ENCODE measurements at places on chromosomes 1 and 21.

DNA sequence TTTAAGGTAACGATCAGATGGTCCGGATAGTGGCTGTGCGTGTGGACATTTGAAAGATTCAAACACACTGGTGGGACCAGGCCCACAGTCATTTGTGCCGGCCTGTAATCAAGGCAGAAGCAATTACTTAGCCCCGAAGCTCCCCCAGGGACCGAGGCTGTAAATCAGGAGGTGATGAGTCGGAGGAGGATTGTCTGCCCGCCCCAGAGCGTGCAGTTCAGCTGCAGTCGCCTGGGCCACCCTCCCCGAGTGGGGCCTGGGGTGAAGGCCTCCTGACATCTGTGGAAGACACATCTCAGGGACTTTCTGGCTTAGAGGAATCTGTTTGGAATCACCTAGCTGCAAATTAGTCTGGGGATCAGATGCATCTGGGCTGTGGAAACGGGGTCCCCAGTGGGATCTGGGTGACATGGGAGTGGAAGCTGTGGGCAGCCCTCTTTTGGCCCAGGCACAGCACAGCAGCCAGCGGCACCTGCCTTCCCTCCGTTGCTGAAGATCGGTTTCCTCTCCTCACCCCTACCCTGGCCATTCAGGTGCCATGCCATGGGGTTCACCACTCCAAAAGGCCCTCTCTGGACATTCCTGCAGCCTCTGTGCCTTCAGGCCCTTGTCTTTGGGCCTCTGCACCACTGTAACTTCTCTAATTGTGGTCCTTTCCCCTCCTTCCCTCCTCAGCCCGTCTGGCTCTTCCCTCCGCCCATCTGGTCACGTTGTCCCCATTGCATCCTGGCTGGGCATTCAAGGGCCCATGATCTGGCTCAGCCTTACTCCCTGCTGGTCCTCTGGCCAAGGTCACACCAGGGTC is 25.7 kb downstream of the LHX4 start:
- DNase-seq = no peak

DNA sequence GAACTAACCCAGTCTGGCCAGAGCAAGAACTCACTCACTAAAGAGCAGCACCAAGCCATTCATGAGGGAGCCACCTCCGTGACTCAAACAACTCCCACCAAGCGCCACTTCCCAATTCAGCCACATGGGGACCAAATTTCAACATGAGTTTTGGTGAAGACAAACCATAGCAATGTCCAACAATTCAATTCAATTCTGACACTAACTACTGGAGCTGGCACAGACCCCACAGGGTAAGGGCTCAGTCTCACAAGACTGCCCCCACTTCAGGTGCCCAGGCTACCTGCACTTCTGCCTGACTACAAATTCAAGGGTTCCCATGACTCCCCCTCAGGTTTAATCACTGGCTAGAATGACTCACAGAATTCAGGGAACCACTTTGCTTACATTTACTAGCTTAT is 48.8 kb upstream of the RAP1A start:
- DNase-seq = no peak

GRCh38 chr1:82139751-82140468 is 339.2 kb downstream of the ADGRL2 start:
- DNase-seq = no peak

DNA sequence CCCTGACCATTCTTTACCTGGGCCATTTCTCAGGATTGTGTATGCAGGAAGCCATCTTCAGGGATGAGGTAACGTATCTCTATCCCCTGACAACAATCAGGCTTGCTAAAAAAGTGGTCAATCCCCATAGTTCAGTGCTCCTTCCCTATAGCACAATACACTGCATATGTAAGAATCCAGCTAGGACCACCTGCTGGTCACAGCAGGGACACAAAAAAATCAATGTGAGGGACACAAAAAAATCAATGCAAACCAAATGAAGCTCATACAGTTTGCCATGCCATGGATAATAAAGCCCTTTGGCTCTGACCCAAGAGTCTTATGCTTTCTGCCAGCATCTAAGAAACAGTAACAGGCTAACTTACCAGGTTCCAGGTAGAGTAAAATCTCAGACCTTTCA is 16.3 kb downstream of the ACBD6 start:
- DNase-seq = peak; percentile 36

DNA sequence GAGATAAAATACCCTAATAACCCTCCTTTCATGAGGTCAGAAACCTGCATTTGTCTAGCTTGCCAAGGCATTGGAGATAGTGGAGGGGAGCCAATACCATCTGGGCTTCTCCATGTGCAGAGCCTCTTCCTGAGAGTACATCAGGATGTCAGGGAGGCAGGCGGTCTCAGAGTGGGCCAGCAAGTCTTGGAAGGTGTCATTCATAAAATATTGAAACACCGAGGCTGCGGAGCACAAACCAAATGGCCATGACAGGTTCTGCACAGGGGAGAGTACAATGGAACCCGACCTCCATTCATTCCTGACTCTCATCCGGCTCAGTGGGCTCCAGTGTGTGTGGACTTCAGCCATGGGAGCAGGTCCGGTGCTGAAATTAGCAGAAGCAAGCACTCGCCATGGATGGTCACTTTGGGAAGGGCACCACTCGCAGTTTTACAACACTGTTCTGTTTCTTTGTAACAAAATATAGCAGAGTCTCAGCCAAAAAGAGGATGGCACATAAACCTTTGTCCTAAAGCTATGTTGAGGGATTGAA is 446.6 kb downstream of the SIPA1L2 start:
- DNase-seq = no peak

GRCh38 chr1:149962039-149962647 is 25.5 kb upstream of the MTMR11 start:
- peak; percentile 43 for DNase-seq

DNA sequence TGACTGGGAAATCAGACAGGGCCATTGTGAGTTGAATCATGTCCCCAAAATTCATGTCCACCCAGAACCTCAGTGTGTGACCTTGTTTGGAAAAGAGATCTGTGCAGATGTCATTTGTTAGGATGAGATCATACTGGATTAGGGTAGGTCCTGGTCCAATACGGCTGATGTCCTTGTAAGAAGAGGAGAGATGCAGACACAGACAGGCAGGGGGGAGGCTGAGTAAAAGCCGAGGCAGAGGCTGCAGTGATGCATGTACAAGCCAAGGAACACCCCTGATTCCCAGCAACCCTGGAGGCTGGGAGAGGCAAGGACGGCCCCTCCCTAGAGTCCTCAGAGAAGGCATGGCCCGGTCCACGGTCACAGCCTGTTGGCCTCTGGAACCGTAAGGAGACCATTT is 15.9 kb upstream of the NPPB start:
- no peak for DNase-seq

DNA sequence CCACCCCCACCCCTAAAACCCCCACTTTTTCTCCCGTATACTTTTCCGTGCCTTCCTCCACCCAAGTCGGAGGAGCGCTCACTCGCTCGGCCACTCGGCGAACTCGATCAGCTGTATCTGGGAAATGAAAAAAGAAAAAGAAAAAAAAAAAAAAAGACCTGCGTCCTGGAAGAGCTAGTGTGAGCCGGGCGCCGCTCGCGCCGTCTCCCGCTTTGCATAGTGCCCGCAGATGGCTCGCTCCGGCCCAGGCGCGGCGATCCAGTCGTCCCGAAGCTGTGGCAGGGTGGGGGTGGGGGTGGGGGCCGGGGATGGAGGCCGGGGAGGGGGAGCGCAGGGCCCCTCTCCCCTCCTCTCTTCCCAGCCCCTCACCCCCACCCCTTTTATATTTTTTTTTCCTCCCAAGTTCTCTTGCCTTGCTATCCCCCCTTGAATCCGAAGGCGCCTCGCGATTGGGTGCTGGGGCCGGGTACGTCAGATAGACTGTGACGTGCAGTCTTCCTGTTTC is 299 bp upstream of the PROX1 start:
- peak; percentile 63 for DNase-seq

GRCh38 chr1:19734472-19734999 is 65.2 kb downstream of the TMCO4 start:
- no peak for DNase-seq

DNA sequence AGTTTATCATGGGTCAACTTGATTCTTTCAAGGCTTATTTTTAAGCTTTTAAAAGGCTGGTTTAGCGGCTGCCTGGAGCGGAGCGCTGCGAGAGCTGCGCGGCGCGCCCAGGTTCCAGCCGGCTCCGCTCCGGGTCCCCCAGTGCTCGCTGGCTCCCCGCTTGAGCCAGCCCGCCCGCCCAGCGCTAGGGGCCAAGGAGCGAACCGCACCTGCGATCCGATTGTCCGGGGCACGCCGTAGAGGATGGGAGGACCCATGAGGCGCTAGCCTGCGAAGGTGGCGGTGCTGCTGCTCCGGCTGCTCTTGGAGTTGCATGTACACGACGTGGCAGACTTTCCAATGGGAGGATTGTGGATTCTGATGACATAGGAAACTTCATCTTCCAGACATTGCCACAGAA is 9.9 kb upstream of the CFHR4 start:
- DNase-seq = no peak

DNA sequence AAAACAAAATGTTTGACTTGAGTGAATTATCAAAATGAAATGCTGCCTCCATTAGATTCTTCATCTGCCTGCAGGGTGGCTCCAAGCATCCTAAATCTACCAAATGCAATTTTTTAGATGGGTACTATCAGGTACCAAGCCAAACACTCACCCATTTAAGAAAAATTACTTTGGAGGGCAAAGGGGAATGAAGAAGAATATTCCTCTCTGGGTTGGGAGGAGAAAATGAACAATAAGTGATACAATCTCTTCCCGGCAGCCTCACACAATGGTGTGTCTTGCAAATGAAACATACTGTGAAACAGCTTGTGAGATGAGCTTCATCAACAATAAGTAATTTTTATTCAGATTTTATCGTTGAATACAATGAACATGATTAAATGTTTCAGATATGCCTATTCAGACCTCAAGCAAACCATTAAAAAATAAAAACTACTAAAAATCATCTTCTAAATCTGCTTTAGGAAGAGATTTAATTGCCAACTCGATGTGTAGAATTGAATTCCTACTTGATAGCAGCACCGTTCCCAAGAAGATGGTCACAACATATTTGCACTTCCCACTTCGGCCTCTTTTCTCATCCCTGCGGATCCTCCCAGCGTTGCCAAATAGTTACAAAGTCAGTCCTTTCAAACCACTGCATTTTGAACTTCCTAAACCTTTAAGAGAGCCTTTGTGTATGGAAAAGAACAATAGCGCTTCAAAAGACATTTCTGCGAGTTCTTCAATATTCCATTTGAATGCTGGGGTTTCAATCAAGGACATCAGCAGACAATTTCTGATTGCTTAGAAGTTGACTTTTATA is 2.7 kb downstream of the DAB1 start:
- peak; percentile 2 for DNase-seq

DNA sequence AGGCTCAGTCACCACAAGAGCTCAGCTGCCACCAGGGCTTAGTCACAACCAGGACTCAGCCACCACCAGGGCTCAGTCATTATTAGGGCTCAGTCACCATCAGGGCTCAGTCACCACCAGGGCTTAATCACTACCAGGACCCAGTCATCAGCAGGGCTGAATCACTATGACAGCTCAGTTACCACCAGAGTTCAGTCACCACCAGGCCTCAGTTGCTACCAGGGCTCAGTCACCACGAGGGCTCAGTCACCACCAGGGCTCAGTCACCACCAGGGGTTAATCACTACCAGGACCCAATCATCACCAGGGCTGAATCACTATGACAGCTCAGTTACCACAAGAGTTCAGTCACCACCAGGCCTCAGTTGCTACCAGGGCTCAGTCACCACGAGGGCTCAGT is 196.2 kb downstream of the NPHP4 start:
- no peak for DNase-seq

DNA sequence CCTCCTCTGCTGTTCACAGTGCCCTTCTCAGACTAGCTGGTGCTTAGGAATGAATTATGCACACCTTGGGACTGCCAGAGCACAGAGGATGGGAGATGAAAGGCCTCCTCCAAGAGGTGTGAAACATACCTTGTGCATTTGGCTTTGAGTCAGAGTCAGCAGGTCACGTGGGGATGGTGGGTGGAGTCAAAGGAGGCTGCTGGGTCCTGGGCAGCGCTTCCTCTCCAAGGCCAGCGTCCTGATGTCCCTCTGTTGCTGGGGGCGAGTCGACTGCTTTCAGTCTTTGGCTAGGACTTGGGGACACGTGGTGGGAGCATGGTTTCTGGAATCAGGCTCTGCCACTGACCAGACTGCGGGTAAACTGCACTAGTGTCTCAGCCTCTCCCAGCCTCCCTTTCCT is 91.2 kb downstream of the AJAP1 start:
- DNase-seq = no peak

DNA sequence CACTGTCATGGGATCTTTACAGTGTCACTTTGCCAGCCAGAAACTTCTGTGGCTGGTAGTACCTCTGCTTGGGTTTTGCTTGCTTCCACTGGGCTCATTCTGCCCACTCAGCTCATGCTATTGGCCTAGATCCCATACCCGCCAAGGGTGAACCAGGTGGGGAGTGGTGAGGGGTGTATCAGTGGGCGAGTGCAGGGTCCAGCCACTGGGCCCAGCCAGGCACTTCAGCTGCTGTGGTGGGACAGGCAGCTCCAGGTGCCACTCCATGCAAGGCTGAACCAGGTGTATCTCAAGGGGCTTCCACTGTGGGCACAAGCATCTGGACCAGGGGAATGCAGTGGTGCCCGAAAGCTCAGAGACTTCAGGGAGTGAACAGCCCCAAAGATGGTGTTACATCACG is 398.2 kb downstream of the NCAM2 start:
- no peak for DNase-seq

DNA sequence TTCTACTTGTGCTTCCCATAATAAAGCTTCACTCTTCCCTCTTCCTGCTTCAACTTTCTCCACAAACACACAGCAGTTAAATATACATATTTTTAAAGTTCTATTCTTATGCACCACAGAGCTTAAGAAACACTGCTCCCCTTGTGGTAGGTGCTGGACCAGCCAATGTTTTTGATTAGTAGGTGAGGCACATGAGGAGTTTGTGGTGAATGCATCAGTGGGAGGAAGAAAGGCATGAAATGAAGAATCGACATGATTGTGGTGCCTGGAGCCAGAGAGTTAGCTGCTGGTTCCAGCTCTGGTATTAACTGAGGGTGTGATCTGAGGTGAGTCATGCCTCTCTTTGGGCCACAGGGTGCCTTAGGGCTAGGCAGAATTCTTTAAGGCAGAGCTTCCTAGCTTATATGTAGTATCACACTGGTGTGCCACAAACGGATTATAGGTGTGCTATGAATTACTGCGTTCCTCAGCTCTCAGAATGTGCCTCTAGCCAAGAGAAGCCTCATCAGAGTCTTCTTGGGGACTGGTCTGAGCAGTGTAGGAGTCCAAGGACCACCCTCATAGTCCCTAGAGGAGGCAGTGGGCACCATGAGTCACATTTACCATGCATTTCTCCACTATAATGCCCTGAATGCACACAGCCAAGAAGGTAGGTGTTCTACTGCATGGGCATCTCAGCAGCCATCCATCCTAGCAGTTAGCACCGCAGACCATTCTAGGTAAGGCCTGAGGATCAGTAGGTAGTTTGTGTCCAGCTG is 97.4 kb upstream of the SGIP1 start:
- DNase-seq = no peak

DNA sequence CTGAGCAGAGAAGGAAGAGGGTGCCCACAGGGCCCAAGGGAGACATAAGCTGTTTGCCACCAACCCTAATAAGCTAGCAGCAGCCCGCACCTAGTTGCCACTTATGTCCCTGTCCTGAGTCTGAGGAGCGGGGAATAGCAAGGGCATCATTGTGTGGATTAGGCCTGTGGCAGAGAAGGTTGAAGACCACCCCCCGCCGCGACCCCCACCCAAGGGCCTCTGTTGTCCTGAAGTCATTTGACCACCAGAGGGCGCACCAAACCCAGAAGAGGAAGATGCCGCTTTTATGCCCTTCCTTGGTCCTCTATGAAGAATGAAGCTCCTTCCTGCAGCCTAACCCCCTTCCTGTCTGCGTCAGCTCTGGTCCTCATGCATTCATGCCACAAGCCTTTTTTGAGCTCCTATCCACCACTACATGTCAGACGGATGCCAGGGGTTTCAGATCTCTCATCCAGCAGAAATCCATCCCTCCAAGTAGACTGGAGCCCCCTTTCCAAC is 16.6 kb downstream of the RHBG start:
- peak; percentile 70 for DNase-seq
